ENCODE measurements at places on chromosomes 7 and 10.

DNA sequence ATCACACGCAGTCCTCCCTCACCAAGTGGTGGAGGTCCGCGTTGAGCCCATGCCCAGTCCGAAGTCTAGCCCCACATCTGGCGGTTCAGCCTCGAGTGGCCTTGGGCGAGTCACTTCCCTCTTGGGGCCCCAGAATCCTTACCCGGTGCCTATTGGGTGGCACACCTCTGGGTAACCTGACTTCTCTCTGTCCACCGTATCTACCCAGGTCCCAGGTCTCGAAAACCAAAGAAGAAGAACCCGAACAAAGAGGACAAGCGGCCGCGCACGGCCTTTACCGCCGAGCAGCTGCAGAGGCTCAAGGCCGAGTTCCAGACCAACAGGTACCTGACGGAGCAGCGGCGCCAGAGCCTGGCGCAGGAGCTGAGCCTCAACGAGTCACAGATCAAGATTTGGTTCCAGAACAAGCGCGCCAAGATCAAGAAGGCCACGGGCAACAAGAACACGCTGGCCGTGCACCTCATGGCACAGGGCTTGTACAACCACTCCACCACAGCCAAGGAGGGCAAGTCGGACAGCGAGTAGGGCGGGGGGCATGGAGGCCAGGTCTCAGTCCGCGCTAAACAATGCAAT, 4.3 kb downstream of the EN2 start:
- no peak for DNase-seq

DNA sequence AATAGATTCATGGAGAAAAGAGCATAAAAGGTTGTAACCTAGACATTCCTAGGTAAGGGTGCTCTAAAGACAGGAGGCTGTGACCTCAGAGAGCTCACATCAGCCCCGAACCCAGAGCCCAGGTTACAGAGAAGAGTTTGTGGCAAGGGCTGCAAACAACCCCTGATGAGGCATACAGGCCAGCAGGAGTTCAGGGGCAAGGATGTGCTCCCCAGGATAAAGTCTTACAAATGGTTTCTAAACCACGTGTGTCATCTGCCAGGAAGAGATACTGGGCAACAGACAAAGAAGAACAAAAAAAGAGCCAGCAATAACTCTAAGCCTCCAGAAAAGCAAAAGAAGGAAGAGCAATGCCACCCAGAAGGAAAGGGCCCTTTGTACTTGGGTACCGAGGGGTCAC, 27.7 kb downstream of the NCAPG2 start:
- DNase-seq: no peak

- no peak for DNase-seq
Observed at GRCh38 chr7:12567015-12567414, 3.5 kb upstream of the SCIN start.

DNA sequence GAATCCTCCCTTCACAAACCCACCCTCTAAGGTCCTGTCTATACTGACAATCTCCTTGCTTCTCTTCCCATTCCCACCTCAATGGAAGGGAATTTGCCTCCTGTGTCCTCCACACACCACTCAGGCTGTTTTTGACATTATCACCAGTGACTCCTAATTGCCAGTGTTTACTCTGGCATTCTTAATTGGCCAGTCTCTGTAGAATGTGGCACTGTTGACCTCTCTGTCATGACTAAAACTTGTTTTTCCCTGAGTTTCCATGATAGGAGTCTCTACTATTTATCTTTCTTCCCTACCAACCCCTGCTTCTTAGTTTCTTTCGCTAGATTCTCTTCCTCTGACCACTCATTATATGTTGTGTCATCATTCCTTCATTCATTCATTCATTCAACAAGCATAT, 12.1 kb downstream of the SLC16A12 start:
- DNase-seq: no peak

DNA sequence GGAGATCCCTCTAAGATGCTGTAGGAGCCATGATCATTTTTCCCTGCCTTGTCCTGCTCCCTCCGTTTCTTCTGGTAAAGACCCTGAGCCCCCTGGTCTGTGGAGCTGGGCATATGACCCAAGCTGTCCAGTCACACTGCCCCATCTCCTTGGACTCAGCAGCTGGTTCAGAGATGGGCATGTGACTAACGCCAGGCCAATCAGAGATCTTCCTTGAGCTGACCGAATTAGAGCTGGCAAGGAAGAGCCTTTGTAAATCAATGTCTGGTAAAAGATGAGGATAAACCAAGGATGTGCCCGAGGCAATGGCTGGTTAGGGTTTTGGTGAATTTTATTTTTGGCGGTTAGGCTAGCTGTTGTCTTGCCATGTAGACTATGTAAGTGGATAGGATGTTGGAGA, 173.3 kb downstream of the LCOR start:
- DNase-seq: no peak

GRCh38 chr10:128476368-128476725, 350.1 kb upstream of the MKI67 start:
- DNase-seq: no peak

DNA sequence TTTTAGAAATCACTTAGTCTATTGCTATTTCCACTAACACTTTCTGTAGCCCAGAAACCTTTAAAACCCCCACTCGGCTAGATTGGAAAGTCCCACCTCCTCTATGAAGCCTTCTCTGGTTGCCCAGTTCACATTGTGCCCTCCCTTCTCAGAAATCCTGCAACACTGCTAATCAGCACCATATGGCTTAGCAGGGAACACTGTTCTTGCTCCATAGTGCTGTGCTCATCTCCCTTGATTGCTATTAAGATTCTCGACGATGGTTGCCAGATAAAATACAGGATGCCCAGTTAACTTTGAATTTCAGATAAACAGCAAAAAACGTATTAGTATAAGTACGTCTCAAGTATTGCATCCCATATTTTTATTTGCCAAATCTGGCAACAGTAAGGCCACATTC, 40.1 kb upstream of the XPNPEP1 start:
- no peak for DNase-seq

DNA sequence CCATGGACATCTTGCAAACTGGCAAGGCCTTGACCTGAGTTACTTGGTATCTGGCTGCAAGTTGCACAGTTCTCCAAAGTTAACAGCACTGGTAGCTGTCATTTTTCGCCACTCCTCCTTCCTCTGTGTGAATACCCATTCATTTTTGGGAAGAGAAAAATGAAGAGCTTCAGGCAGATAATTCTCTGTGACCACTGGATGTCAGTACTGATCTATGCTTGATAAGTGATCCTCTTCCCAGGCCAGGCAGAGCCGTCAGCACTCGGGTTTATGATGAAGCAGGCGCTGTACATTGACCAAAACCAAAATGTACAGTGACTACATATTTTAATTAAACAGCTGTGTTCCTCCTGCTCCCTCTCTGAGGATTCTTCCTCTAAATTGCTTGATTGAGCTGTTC, 55.9 kb upstream of the PDZD8 start:
- no peak for DNase-seq

GRCh38 chr7:44678471-44679179, 70.0 kb upstream of the ZMIZ2 start:
- no peak for DNase-seq

Measured in stimulated activated CD8-positive, alpha-beta memory T cell treated with anti-CD3 and anti-CD28 coated beads, Interleukin-2, amount 100 ng/mL, for 1 hour (primary cell).